ENCODE measurements at places on chromosomes 1 and 21. TPM values are rescaled to one million over a fixed set of nuclear protein-coding genes. Genes with fewer than 3 reads are reported as not detected.
A peak's percentile ranks its signal among the peaks of the same experiment; 100 is the strongest.

DNA sequence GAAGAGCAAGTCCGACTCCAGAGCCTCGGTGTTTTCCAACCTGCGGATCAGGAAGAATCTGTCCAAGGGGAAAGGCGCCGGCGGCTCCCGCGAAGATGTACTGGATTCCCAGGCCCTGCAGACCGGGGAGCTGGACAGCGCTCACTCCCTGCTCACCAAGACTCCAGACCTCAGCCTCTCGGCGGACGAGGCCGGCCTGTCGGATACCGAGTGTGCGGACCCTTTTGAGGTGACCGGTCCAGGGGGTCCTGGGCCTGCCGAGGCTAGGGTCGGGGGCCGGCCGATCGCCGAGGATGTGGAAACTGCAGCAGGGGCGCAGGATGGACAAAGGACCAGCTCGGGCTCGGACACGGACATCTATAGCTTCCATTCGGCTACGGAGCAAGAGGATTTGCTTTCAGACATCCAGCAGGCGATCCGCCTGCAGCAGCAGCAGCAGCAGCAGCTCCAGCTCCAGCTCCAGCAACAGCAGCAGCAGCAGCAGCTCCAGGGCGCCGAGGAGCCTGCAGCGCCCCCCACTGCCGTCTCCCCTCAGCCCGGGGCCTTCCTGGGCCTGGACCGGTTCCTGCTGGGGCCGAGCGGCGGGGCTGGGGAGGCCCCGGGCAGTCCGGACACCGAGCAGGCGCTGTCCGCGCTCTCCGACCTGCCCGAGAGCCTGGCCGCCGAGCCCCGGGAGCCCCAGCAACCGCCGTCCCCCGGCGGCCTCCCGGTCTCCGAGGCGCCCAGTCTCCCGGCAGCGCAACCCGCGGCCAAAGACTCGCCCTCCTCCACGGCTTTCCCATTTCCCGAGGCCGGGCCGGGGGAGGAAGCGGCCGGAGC lies 827 bp downstream of the FMN2 start:
- ATAC-seq = no peak

DNA sequence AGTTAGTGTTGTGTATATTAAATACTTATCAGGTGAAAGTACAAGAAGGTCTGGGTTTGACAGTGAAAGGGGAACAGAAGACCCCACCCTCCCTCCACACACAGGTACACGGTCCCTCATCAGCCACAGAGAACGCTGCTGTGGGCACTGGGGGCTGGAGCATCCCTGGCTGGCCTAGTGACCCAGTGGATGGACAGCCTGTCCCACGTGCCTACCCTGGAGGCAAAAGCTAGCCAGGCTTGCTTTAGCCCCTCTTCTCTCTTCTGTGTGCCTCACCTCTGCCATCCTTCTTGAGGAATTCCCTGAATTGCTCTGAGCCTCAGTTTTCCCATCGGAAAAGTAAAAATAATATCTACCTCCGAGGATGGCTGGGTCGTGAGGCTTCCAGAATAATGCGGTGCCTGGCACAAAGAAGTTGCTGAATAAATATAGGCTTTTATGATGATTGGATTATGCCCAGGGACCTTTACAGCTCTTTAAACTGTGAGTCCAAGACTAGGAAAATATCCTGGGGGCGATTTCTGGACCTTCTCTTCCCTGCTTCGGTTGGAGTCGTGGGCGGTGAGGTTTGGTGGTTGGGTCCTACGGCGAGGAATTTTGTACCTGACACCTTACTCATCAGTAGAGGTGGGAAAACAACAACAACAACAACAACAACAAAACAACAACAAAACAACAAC lies 918 bp downstream of the IFNLR1 start:
- ATAC-seq = no peak

DNA sequence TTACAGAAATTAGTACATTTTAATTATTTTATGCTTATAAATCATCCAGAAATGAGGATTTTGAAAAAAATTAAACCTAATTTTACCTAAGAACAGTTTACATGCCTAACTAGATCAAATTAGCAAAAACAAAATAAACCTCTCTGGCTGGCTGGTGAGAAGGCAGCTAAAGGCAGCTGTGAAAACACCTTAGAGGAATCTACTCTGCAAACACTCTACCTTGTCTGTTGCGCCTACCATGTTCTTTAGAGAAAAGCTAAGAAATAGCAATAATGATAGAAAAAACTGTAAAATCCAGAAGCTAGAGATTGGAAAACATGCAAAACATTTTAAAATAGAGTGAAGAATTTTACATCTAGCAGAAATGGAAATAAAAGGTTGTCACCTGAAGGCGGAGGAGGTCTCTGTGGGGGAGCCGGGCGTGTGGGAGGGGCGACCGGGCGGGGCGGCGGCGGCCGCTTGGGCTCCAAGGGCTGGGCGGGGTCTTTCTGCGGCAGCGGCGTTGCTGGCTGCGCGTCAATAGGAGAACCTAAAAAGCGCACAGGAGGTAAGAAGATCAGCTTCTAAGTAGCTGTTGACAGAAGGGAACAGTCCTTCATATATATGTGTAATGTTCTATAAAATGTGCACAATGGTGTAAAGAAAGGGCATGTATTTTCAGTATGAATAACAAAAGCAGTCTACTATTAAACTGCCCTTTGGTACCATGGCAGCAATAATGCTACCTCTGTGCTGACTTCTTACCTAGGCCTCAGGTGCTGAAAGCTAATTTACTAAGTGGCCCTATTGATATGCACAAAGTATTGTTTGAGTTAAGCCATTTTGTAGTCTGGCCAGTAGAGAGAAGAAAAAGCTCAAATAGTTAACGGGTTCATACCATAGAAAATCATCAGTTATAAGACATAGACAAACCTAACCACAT lies 33.3 kb upstream of the CFAP298 start:
- ATAC-seq = no peak

GRCh38 chr1:45325851-45326506 lies 716 bp upstream of the HPDL start:
- ATAC-seq = no peak

GRCh38 chr21:29610779-29611360 lies 312.1 kb downstream of the BACH1 start:
- no peak for ATAC-seq

- no peak for ATAC-seq
Measured at GRCh38 chr1:3558036-3558726, 53.1 kb downstream of the MEGF6 start.

GRCh38 chr1:221429264-221429663 lies 312.6 kb downstream of the DUSP10 start:
- ATAC-seq = no peak

GRCh38 chr1:17673329-17674072 lies 81.6 kb upstream of the ACTL8 start:
- no peak for ATAC-seq

GRCh38 chr1:203150511-203151297 lies 23.2 kb downstream of the ADORA1 start:
- ATAC-seq = no peak

DNA sequence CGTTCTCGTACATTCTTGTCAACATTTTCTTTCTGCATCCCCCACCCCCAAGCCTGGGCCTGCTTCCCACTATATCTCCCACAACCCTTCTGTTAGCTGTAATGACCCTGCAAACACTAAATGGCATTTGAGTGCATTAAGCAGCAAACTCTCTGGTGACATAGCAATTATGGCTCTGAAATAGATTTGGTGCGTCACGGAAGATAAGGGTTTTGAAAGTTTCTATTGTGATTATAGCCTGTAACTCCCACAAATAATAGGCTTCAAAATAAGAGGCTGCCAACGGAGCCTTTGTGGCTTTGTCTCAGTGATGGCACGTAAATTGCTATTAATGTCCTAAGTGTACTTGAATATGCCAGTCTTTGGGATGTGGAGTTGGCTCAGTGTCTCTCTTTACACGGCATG lies 277.6 kb downstream of the PBX1 start:
- no peak for ATAC-seq

DNA sequence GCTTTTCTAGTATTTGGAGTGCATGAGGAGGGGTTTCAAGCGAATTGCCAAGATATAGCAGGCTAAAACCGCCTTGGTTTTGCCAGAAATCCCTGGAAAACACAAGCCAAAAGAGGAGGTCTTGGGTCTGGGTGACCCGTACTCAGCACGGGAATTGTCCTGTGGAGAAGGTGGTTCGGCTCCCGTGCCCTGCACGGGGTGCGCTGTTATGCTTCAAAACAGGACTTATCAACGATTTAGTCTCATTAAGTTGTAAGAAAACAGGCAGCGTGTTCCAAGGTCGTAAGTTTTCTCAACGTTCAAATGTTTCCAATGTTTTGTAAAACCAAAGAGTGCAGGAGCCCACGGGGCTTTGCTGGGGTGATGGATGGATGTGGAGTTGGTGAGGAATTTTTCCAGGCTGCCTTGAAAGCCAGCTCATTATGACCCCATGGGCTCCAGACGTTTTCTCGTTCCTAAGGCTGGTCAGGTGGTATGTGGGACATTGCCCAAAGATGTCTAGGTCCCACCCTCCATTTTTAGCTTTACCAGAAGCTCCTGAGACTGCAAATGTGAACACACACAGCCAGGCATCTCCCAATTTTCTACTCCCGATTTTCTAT lies 75.4 kb upstream of the CLDN14 start:
- no peak for ATAC-seq

GRCh38 chr21:21436012-21436534 lies 437.9 kb downstream of the NCAM2 start:
- no peak for ATAC-seq

- ATAC-seq = peak; percentile 13
Measured at GRCh38 chr1:29959356-29959755, 723.0 kb downstream of the PTPRU start.

GRCh38 chr1:91776068-91776794 lies 109.7 kb downstream of the TGFBR3 start:
- ATAC-seq = peak; percentile 32

GRCh38 chr1:30872948-30873263 lies 35.7 kb downstream of the SDC3 start:
- ATAC-seq = no peak

GRCh38 chr1:22208973-22209378 lies 66.1 kb upstream of the WNT4 start:
- ATAC-seq = no peak

- ATAC-seq = no peak
Measured at GRCh38 chr1:229952670-229953520, 114.1 kb upstream of the GALNT2 start.

GRCh38 chr1:72938408-72938807 lies 656.1 kb upstream of the NEGR1 start:
- ATAC-seq = no peak

- no peak for ATAC-seq
Measured at GRCh38 chr21:40770435-40771055, 76.4 kb downstream of the DSCAM start.

GRCh38 chr1:213724640-213725536 lies 262.9 kb upstream of the PROX1 start:
- no peak for ATAC-seq

DNA sequence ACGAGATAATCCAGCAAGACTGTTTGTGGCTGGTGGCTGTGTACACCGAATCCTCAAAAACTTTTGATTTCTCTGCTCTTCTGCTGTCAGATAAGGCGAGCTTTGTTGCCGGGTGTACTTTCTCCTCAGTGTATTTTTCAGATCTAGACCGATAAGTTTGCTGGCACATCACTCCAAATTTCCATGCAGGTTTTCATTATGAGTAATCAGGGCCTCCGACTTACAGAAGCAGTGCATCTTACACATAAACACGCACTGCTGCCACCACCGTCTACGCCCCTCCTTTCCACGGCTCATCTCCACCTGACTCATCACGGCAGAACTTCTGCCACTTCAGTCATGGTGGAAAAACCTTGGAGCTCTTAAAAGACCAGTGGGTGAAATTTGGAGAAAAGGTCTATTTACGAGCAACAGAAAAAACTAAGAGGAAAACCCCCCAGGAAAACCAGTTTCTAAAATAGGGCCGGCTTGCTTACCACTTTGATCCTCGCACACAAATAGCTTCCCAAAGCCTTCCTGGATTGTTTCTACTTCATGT lies 7.7 kb downstream of the ZBTB21 start:
- peak; percentile 69 for ATAC-seq

GRCh38 chr1:15693371-15693770 lies 9.3 kb downstream of the PLEKHM2 start:
- ATAC-seq = no peak

GRCh38 chr1:190479050-190479397 lies 1.4 kb upstream of the BRINP3 start:
- no peak for ATAC-seq

GRCh38 chr1:159084867-159085266 lies 8.3 kb upstream of the AIM2 start:
- no peak for ATAC-seq

- no peak for ATAC-seq
Measured at GRCh38 chr1:159247266-159247665, 42.6 kb downstream of the ACKR1 start.

DNA sequence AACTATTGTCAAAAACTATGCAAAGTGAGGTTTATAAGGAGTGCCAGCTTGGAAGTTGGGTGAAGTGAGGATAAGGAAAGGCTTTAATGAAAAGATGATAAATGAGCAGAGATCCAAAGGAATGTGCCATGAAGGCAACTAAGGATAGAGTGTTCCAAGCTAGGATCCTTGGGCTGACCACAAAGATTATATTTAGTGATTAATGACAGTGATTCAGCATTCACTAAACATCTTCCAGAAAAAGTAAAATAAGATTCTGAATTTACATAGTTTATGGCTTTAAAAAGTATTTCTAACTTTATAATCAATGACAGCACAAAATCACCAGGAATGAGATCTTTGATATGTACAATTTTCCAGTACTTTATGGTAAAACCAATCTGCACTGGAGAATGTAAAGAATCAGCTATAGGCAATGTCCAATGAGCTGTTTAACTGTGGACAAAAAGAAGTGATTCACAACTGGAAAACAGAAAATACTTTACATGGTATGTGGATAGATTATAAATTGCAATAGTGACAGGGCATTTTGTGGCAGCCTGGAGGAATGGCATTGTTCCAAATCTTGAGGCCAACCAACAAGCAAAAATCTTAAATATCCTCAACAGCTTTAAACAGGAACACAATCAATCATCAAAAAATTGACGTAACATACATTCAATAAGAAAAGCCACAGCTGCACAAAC lies 91.2 kb upstream of the KCTD3 start:
- ATAC-seq = no peak

DNA sequence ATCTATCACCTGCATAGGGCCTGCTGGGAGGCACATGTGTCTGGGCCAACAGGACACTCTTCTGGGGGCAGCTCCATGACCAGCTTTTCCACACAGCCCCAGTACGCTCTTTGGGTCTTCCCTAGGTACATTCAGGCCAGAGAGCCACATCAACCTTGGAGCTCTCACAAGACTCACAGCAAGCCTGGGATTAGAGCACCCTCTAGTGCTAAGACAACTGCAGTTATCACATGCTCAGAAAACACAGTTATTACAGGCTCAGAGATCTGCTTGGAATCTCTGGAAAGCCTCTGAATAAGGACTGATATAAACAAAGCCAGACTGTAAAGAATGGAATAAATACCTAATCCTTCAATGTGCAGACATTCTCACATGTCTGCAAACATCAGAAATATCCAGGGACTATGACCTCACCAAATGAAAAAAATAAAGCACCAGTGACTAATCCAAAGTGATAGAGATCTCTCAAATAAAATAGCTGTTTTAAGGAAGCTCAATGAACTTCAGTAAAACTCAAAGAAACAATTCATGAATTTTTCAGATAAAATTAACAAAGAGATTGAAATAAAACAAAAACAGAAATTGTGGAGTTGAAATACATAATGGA lies 563.9 kb upstream of the NR5A2 start:
- peak; percentile 37 for ATAC-seq

CASZ1 gene
- total RNA-seq = 22.8 TPM

RIPPLY3 gene
- not detected for total RNA-seq

CELA2B gene
- not detected for total RNA-seq

S100A14 gene
- 1,938 TPM for total RNA-seq

KCND3 gene
- 1.7 TPM for total RNA-seq

SRGAP2B gene
- 25.9 TPM for total RNA-seq

F5 gene
- total RNA-seq = 0.20 TPM

HCN3 gene
- 1.7 TPM for total RNA-seq

KRTAP10-11 gene
- not detected for total RNA-seq

FASLG gene
- not detected for total RNA-seq

S100A9 gene
- total RNA-seq = 34,355 TPM

DPH2 gene
- 18.3 TPM for total RNA-seq

KCNH1 gene
- total RNA-seq = 1.2 TPM
